Stimulated activated CD8-positive, alpha-beta memory T cell treated with anti-CD3 and anti-CD28 coated beads, Interleukin-4, amount 100 ng/mL, for 1 hour (primary cell): ENCODE measurements at places on chromosomes 1 and 21.

DNA sequence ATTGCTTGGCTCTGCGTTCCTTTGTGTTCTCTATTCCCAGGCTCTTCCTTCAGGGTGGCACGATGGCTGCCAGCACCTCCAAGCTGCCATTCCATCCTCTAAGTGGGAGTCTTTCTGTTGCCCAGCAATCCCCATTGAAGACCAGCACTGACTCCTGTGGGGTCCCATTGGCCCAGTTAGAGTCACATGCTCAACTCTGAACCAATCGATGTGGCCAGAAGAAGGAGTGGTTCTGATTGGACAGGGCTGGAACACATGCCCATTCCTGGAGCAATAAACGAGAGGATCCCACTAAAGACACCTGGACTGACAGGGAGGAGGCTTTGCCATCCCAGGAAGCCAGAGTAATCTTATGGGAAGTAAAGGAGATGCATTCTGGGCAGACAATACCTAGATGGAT, 97.2 kb upstream of the IGSF21 start:
- DNase-seq = no peak

DNA sequence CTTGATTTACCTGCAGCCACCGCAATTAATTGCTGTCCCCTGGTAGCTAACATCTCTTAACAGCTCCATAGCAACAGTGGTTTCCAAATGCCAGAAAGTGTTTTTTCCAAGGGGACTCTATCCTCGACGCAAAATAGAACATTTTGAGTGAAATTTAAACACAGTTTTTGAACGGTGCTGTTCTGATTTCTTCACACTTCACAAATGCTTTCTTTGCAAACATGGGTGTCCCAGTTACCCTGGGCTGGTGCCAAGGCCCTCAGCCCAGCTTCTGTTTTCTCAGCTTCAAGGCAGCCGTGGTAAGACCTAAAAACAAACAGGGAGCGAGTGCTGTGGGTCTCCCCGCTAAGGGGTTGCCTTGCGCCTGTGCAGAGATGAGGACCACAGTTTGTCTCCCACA, 147.3 kb upstream of the VAMP3 start:
- no peak for DNase-seq

DNA sequence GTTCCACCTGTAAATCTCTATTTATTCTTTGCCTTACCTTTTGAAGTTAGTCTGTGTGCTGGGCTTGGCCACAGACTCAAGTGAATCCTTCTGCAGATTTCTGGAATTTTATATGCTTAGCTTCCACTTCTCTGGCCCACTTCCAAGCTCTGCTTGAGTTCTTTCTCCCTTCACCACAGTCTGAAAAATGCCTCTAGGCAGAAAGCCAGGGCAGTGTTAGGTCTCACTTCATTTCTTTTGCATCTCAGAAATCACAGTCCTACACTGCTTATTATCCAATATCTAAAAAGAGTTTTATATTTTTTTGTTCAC, 48.9 kb downstream of the INKA2 start:
- no peak for DNase-seq

GRCh38 chr1:48671578-48671977, 105.1 kb downstream of the BEND5 start:
- no peak for DNase-seq

GRCh38 chr21:37525810-37526209, 159.2 kb downstream of the DYRK1A start:
- DNase-seq = no peak

- no peak for DNase-seq
These were observed 52.1 kb upstream of the CD5L start for GRCh38 chr1:157893686-157894085.

GRCh38 chr1:182054698-182055326, 6.7 kb downstream of the ZNF648 start:
- no peak for DNase-seq

DNA sequence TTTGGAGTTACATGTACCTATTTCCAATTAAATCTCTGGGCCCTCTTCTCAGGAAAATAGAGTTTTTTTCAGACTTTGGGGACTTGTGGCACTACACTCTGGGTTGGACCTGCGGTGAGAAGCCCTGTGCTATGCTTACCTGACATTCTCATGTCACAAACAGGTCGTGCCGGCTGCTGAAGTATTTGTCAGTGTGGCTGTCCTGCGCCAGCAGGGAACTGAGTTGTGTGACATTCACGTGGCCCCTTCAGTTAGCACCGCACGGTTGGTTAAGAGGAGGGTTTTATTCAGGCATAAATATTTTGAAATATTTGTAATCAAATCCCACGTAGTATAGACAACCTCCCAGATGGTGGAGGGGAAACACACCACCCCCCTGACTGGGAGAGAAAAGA, 6.3 kb upstream of the COL6A2 start:
- no peak for DNase-seq

DNA sequence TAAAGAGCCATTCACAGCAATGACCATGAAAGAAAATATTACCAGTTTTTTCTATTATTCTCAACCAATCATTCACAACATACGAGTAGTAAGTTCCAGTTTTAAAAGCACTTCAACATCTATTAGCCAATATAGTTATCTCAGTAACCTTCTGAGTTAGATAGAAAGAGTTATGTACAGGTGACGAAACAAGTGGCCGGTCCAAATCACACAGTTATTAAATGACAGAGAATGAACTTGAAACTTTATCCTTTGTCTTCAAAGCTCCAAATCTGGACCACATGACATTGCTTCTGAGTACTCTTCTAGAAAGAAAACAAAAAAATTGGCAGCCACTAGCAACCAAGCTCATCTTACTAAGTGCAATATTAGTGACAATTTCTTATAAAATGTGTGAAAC, 393.8 kb downstream of the OMA1 start:
- no peak for DNase-seq

- no peak for DNase-seq
These were observed 197.8 kb upstream of the HMCN1 start for GRCh38 chr1:185536165-185536920.

GRCh38 chr1:87218618-87219017, 110.1 kb upstream of the LMO4 start:
- DNase-seq = no peak

GRCh38 chr1:206116873-206117150, 376 bp downstream of the AVPR1B start:
- DNase-seq = no peak

GRCh38 chr1:162305969-162306368, 70.7 kb downstream of the SPATA46 start:
- DNase-seq = no peak

GRCh38 chr1:11071463-11072215, 11.8 kb upstream of the SRM start:
- DNase-seq = no peak

- DNase-seq = no peak
These were observed 20.0 kb downstream of the PHLDA3 start for GRCh38 chr1:201448990-201449389.

- DNase-seq = no peak
These were observed 127.8 kb downstream of the MACF1 start for GRCh38 chr1:39332291-39332690.

DNA sequence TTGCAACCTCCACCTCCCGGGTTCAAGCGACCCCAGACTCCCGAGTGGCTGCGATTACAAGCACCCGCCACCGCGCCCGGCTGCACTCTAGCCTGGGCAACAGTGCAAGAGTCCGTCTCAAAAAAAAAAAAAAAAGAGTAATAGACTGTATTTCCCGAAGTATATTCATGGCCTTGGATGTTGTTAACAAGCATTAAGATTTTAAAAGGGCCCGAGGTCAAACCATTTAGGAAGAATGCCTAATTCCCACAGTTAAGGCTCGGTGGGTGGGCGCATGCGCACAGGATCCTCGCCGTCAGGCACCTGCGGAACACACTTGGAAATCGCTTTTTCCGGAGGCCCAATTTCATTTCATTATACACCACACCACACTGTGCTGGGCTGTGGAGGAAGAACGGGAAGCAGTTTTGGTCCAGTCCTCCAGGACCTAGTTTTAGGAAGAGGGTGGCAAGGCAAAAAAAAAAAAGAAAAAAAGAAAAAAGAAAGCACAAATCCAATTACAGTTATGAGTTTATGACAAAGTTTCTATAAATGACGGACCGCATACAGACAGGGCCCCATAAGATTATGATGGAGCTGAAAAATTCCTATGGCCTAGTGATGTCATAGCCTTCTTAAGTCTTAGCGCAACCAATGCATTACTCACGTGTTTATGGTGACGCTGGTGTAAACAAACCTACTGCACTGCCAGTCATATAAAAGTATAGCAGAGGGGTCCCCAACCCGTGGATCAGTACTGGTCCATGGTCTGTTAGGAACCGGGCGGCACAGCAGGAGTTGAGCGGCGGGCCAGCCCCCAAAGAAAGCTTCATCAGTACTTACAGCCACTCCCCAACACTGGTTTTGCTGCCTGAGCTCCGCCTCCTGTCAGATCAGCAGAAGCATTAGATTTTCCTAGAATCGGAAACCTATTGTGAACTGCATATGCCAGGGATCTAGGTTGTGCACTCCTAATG, 38.2 kb downstream of the H3-3A start:
- no peak for DNase-seq

DNA sequence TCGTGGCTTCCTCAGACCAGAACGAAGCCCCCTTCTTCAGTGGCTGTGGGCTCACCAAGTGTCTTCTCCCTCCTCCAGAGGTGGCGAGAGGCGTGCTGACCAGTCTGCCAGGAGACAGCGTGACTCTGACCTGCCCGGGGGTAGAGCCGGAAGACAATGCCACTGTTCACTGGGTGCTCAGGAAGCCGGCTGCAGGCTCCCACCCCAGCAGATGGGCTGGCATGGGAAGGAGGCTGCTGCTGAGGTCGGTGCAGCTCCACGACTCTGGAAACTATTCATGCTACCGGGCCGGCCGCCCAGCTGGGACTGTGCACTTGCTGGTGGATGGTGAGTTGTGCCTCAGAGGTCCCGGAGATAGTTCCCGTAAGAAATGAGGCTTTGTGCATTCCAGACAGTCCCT, 24.0 kb downstream of the IL6R start:
- no peak for DNase-seq

GRCh38 chr1:21869620-21870121, 57.6 kb downstream of the LDLRAD2 start:
- DNase-seq = no peak

- no peak for DNase-seq
These were observed 130.1 kb downstream of the DMRTB1 start for GRCh38 chr1:53589043-53589887.

DNA sequence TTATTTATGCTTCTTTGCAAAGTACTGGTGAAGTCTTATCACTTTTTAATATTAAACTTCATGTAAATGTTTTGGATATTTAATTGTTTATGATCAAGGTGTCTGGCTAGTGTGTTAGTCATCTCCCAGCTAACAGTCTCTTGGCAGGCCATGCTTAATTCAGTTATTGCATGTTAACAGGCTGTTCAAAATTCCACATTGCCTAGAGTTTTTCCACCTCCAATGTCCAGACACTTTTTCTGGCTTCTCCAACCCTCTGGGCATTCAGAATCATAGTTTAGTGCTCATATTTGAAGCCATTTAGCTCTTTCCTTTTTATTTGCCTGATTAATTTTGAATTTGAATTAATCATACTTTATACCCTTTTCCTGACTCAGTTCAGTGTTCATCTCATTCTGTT, 69.2 kb downstream of the OLFML2B start:
- no peak for DNase-seq
